CD4-positive, alpha-beta T cell treated with Interleukin-2 at 100 ng/mL for 4 hours (primary cell): ENCODE measurements at places on chromosomes 3 and 15.

- DNase-seq, result no peak
Observed at GRCh38 chr3:144151983-144152382, 180.4 kb downstream of the DIPK2A start.

- no peak for DNase-seq
Observed at GRCh38 chr3:116078561-116078960, 366.7 kb downstream of the LSAMP start.

GRCh38 chr3:46539443-46540005 lies 26.6 kb downstream of the LRRC2 start:
- DNase-seq, result no peak

DNA sequence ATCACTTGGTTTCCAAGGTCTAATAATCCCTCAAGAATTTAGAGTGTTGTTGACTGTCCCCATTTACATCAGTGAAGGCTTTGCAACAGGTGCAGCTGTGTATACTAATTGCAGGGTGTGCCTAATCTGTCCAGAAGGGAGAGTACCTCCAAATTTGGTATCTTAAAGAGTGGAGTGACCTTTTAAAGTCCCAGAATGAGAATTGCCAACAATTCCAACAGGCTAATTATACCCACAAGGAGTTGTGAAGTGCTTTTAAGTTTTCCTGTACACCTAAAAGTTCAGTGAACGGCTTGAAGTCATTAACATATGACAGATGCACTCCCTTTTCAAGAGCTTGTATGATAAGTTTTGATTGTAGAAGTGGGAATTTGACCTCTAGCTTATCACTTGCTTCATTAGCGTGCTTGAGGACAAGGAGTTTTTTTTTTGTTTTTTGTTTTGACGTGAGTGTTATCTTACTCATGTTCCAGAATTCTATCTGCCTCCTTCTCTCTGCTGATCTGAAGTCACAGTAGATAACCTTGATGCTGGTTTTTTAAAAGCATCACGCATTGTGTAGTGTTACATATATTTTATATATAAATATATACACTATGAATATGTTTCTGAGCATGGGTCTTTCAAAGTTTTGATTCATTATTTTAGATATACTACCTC lies 26.3 kb downstream of the CDIN1 start:
- DNase-seq, result no peak

- no peak for DNase-seq
Observed at GRCh38 chr15:63597821-63598220, 634 bp downstream of the FBXL22 start.
